ENCODE measurements at places on chromosomes 5 and 9.

GRCh38 chr5:134538296-134538695 is 12.8 kb downstream of the JADE2 start:
- DNase-seq: no peak

GRCh38 chr5:36569491-36569890 is 36.9 kb upstream of the SLC1A3 start:
- DNase-seq: no peak

- no peak for DNase-seq
These were observed 29.2 kb upstream of the PANK3 start for GRCh38 chr5:168608386-168608785.

DNA sequence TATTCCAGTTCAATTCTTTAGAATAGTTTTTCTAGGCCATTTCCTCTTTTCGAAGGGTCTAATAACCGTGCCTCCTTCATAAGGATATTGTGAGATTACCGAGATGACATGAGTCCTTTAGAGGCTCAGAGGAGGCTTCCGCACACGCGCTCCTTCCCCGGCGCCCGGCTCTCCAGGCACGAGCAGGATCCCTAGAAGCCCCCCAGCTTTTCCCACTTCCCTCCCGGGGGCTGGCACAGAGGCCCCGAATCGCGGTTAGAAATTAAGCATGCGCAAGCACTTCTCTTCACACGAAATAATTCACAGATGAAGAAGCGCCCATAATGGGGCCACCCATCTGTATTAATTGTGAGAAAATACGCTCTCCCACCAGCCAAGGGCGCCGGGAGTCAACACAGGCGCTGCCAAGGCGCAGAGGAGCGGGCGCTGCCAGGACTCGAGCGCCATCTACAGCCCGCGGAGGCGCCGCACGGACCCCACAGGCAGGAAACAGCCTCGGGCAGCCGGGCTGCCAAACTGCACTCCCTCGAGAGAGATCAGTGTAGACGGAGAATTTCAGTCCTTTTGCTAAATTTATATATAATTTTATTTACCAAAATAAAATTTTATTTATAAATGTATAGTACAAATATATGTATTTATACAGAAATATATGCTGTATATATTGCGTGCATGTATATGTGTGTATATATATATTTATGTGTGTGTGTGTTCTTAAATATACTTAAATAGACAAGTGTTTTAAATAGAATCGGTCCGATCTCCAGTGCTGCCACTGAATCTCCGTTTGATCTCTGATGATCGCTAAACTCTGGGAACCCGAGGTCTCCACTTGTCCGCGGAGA is 258.1 kb upstream of the NFIL3 start:
- DNase-seq: peak; percentile 88

GRCh38 chr9:105295201-105295550 is 50.7 kb downstream of the SLC44A1 start:
- DNase-seq: no peak

DNA sequence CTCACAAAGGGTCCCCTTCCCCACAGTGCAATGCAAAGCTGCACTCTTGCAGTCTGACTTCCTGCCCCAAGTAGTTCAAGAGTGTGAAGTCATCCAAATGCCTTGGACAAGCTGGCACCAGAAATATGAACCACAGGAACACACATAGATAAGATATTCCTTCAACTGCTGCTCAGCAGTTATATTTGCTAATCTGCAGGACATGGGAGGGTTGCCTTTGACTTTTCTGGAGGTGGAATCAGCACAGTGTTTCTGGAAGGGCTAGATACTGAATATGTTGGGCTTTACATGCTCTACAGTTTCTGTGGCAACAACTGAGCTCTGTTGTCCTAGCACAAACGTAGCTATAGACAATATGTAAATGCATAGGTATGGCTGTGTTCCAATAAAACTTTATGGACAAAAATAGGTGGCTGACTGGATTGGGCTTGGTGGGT is 96.7 kb upstream of the PCA3 start:
- no peak for DNase-seq

GRCh38 chr5:14364576-14365472 is 216.8 kb upstream of the OTULINL start:
- DNase-seq: no peak

GRCh38 chr9:112831281-112831851 is 59.3 kb downstream of the SLC46A2 start:
- DNase-seq: no peak

DNA sequence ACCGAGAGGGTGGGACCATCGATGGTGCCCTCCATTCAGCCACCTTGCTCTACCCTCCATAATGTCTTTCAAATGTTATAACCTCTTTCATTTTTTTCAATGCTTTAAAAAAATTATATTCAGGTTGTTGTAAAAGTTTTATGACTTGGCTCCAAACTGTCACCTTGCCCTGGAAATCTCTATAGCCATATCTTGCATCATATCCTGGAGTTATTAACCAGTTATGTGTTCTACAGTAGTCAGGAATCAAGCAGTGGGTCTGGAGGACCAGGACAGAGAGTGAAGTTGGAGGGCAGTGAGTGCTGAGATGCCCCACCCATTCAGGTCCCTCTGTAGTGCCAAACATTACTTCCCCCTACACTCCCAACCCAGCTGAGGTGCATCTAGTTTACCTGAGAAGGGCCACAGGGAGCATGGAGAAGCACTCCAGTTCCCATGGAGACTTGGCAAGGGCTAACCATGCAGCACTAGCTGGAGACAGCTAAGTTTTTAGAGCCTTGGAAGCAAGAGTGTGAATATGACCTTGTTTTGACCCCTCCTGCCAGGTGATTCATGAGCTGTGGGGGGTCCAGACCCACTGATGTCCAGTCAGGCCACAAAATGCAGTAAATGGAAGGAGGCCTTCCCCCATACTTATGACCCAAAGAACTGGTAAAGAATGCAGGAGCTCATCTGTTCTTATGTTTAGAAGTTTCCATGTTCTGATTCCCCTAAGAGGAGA is 5.5 kb downstream of the IFNA8 start:
- DNase-seq: no peak

GRCh38 chr5:111762895-111763294 is 5.9 kb upstream of the NREP start:
- DNase-seq: no peak

- no peak for DNase-seq
These were observed 147.6 kb downstream of the SEMA5A start for GRCh38 chr5:9398227-9398626.

DNA sequence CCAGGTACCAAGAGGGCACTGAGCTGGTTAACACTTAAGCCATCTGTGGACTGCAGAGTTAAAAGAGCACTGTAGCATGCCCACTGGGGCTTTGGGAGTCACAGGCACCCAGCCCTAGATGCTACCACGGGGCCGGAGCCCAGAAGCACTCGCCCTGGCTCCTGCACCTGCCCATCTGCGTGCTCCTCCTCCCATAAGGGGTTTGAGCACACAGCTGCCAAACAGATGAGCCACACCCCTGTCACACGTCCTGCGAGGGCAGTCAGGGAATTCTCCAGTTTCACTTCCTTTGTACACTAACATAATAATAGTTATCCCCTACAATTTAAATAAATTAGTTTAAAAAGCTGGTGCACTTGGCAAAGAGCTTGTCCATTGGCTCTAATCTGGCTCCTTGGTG is 4.5 kb upstream of the PCA3 start:
- no peak for DNase-seq

- DNase-seq: no peak
These were observed 21.8 kb downstream of the ZBED3 start for GRCh38 chr5:77065256-77065655.

- no peak for DNase-seq
These were observed 2.8 kb upstream of the RICTOR start for GRCh38 chr5:39076757-39077728.

DNA sequence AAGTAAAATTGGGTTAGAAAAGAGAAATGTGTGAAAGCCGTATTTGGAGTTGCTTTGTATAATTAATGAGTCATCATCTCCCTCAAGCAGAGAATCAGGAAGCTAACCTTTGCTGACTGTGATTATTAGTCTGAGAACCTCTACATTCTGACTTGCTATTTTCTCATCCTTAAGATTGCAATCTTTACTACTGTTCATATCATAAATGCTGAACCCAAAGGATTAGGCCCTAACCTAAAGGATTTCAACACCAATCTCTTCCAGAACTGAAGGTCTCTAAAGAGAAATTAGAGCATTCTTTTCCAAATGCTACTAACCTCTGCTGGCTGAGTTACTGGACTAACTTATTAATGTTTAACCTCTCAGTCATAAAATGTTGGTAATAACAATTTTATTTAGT is 538.1 kb upstream of the MEF2C start:
- DNase-seq: no peak

DNA sequence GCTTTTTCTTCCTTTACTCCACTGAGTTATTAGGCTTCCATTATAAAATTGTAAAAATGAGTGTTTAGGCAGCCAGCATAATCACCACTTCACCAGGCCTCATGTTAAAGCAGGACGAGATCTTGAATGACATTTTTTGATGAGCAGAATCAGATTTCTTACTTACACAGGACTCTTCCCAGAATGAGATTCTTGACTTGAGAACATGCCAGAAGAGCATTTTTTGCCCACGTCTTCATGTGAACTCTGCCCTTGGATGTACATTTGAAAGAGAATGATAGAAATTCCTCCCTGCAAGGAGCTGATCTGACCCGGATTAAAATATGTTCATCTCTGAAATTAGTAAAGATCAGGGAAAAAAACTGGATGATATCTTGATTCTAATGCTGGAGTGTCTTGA is 212.1 kb upstream of the ADRA1B start:
- DNase-seq: no peak

DNA sequence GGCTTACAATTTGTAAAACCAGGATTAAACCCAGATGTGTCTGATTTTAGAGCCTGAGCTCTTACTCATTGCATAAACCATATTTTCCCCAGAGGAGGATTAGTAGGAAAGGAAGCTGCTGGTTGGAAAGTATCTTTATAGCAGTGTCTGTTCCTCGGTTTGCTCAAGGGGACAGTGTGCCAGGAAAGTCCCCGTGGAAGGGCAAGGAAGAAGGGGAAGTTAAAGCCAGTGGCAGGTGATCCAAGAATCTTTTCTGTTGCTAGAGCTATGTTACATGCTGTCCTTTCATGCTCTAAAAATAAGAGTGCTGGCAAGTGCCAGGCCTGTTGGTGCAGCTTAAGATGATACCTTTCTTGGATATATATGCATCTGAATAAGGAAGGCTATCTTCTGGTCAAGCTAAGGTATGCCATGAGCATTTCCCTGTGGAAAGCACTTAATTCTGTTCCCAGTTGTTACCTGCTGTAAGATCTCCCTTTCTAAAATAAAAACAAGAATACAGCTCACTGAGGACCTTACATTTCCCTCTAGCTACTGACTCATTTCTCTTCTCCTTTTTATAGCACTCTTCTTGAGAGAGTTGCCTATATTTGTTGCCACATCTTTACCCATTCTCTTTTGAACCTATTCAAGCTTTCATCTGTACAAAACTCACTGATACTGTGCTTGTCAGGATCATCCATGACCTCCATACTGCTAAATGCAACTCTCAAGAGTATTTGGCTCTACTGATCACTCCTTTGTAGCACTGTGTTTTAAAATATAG is 8.0 kb downstream of the PDCD1LG2 start:
- DNase-seq: no peak
